ENCODE measurements at places on chromosomes 16 and 17.

GRCh38 chr16:19354371-19354770 lies 63.3 kb upstream of the TMC5 start:
- no peak for DNase-seq

GRCh38 chr16:10297341-10298006 lies 88.4 kb upstream of the ATF7IP2 start:
- no peak for DNase-seq

GRCh38 chr17:47190243-47190642 lies 1.1 kb upstream of the CDC27 start:
- no peak for DNase-seq

- DNase-seq: no peak
Observed at GRCh38 chr17:82399041-82399441, 19.1 kb upstream of the HEXD start.

DNA sequence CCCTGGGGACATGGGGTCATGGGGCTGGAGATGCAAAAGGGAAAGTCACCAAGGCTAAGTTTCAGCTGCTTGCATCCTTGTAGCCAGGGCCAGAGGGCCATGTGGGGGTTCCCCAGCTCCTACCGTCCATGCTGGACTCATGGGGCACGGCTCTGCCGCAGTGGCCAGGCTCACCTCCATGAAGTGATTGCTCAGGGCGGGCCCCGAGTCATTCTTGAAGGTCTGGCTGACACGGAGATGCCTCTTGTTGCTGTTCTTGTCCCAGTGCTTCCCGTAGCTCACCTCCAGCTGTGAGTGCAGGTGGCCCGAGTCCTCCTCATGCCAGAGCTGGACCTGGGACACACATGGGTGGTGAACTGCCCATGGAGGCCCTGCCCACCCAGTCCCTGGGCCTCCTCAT lies 114.5 kb downstream of the RMI2 start:
- DNase-seq: no peak

- no peak for DNase-seq
Observed at GRCh38 chr16:8720080-8720966, 45.9 kb downstream of the ABAT start.

GRCh38 chr16:79349803-79350202 lies 250.7 kb downstream of the MAF start:
- no peak for DNase-seq

DNA sequence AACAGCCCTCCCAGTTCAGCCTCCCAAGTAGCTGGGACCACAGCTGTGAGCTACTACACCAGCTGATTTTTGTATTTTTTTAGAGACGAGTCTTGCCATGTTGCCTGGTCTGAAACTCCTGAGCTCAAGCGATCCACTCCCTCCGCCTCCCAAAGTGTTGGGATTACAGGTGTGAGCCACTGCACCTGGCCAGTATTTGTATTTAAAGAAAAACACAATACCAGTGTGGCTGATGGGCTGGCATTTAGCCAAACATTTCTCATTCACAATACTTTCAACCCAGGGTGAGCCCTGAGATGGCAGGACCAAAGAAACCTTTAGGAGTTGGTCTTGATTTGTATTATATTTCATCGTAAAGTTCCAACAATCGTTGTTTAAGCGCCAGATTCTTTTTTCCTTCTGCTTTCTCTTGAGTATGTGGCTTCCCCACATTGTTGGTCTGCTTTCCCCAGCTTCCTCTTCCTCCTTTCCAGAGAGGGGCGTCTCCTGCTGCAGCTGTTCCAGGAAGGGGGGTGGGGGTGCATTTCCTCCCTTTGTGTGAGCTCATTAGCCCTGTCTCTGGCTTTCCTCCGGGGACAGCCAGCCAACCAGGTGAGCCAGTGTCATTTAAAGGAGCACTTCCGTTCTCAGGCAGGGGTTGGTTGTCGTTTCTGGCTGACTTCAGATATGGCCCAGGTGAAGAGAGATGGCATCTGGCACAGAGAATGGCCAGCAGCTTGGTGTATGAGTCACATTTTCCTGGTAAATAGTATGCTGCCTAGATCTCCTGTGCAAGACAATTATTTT lies 79.9 kb downstream of the GPRC5B start:
- peak; percentile 7 for DNase-seq

DNA sequence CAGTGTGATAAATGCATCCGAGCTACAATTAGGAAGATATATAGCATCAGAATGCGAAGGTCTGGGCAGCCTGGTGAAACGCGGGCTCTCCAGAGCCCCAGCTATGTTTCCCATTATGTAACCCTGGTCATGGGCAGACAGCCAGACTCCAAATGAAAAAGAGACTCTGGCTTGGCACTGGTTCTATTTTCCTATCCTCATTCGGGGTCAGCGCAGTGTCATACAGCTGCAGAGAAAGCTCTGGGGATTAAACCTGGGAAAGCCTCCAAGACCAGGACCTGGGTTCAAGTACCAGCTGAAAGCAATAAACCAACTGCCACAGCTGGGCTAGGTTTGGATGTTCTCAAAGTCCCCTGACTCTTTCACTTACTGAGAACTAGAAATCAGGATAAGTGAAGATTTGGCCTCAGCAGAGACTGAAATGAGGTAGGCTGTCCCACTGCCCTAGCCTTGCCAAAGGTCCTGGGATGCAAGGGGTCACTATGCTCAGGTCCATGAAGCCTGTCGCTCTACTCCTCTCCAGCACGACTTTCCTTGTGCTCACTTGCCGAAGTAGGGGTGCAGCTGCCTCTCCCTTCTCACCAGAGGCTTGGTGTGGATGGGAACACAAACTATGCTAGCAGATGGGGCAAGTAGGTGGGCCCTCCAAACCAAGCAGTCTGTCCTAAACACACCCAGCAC lies 123.8 kb downstream of the SMG6 start:
- no peak for DNase-seq
